Airway epithelial cell (primary cell): ENCODE measurements at places on chromosomes 12 and 14. TPM values are rescaled to one million over a fixed set of nuclear protein-coding genes. Genes with fewer than 3 reads are reported as not detected.

The ZNF740 gene
- 4.1 and 5.5 TPM in 2 replicates for total RNA-seq

The WNT1 gene
- not detected in 2 replicates for total RNA-seq

The KLRC2 gene
- total RNA-seq, result 0.19 and 0.49 TPM in 2 replicates

The FSCB gene
- total RNA-seq, result not detected in 2 replicates

The ANKRD9 gene
- total RNA-seq, result 46.3 and 72.0 TPM in 2 replicates

The DPPA3 gene
- not detected in 2 replicates for total RNA-seq

The SPATA7 gene
- 2.1 and 6.1 TPM in 2 replicates for total RNA-seq

The HHIPL1 gene
- 0.37 and 0.42 TPM in 2 replicates for total RNA-seq

The TAS2R7 gene
- total RNA-seq, result not detected in 2 replicates

The TMEM229B gene
- 2.1 and 2.2 TPM in 2 replicates for total RNA-seq

The OR11H6 gene
- total RNA-seq, result not detected in 2 replicates

The ATL1 gene
- 1.6 and 2.7 TPM in 2 replicates for total RNA-seq

The ZFYVE26 gene
- total RNA-seq, result 5.8 and 7.8 TPM in 2 replicates

The ZNF605 gene
- 3.2 and 4.4 TPM in 2 replicates for total RNA-seq

The BCL2L2 gene
- total RNA-seq, result 15.5 and 21.9 TPM in 2 replicates

The ACVRL1 gene
- total RNA-seq, result 0.35 TPM in 1 of 2 replicates, not detected in the other

The GPR84 gene
- total RNA-seq, result not detected in 2 replicates

The PYGL gene
- total RNA-seq, result 115 and 149 TPM in 2 replicates

The B4GALNT3 gene
- 10.3 and 11.6 TPM in 2 replicates for total RNA-seq

The PTPN21 gene
- 3.9 and 4.9 TPM in 2 replicates for total RNA-seq

The KRT81 gene
- 35.9 and 54.8 TPM in 2 replicates for total RNA-seq

The GLIPR1 gene
- total RNA-seq, result 5.6 and 8.1 TPM in 2 replicates

The STAT2 gene
- total RNA-seq, result 36.3 and 37.5 TPM in 2 replicates

The FAM90A1 gene
- not detected in 2 replicates for total RNA-seq

The LMO3 gene
- total RNA-seq, result 10.3 and 10.9 TPM in 2 replicates

The FAR2 gene
- total RNA-seq, result 3.9 and 7.1 TPM in 2 replicates

The FLRT2 gene
- 21.6 and 41.2 TPM in 2 replicates for total RNA-seq

The IAPP gene
- not detected in 2 replicates for total RNA-seq

The UTP20 gene
- total RNA-seq, result 10.5 and 11.2 TPM in 2 replicates

The CLEC12A gene
- not detected in 2 replicates for total RNA-seq

The PLBD1 gene
- total RNA-seq, result 0.84 and 2.2 TPM in 2 replicates

The GALC gene
- total RNA-seq, result 10.9 and 11.2 TPM in 2 replicates

The LALBA gene
- not detected in 2 replicates for total RNA-seq

The SLC2A14 gene
- total RNA-seq, result 0.05 TPM in 1 of 2 replicates, not detected in the other

The TBX5 gene
- 0.35 and 1.1 TPM in 2 replicates for total RNA-seq

The MYH6 gene
- total RNA-seq, result not detected in 2 replicates

The CABP1 gene
- 0.14 TPM in 1 of 2 replicates, not detected in the other for total RNA-seq

The NKX2-1 gene
- total RNA-seq, result 9.1 and 10.6 TPM in 2 replicates

The RTL1 gene
- not detected in 2 replicates for total RNA-seq

The SLC6A13 gene
- total RNA-seq, result not detected in 2 replicates

The SLCO1A2 gene
- total RNA-seq, result not detected in 2 replicates

The KCNK10 gene
- total RNA-seq, result not detected in 2 replicates

The TPPP2 gene
- total RNA-seq, result not detected in 2 replicates

The CEBPE gene
- total RNA-seq, result not detected in 2 replicates

The LRRC10 gene
- not detected in 2 replicates for total RNA-seq

The TTC8 gene
- 15.8 and 17.4 TPM in 2 replicates for total RNA-seq

The DEPDC4 gene
- 2.0 and 3.1 TPM in 2 replicates for total RNA-seq

The LRRIQ1 gene
- total RNA-seq, result 0.14 and 0.79 TPM in 2 replicates

The CCDC88C gene
- 18.9 and 26.7 TPM in 2 replicates for total RNA-seq

The KLRC1 gene
- 0.98 TPM in 1 of 2 replicates, not detected in the other for total RNA-seq

The MORN3 gene
- total RNA-seq, result 0.21 TPM in 1 of 2 replicates, not detected in the other

The KCNH3 gene
- total RNA-seq, result 0.07 TPM in 1 of 2 replicates, not detected in the other

The ABCD2 gene
- not detected in 2 replicates for total RNA-seq

The RNASE7 gene
- total RNA-seq, result 1.1 and 2.2 TPM in 2 replicates

The FZD10 gene
- total RNA-seq, result 0.92 and 1.1 TPM in 2 replicates

The PTPN6 gene
- 17.7 and 21.0 TPM in 2 replicates for total RNA-seq

The LTBR gene
- total RNA-seq, result 197 and 205 TPM in 2 replicates
